ENCODE measurements at places on chromosomes 7 and 10.
A peak's percentile ranks its signal among the peaks of the same experiment; 100 is the strongest.

DNA sequence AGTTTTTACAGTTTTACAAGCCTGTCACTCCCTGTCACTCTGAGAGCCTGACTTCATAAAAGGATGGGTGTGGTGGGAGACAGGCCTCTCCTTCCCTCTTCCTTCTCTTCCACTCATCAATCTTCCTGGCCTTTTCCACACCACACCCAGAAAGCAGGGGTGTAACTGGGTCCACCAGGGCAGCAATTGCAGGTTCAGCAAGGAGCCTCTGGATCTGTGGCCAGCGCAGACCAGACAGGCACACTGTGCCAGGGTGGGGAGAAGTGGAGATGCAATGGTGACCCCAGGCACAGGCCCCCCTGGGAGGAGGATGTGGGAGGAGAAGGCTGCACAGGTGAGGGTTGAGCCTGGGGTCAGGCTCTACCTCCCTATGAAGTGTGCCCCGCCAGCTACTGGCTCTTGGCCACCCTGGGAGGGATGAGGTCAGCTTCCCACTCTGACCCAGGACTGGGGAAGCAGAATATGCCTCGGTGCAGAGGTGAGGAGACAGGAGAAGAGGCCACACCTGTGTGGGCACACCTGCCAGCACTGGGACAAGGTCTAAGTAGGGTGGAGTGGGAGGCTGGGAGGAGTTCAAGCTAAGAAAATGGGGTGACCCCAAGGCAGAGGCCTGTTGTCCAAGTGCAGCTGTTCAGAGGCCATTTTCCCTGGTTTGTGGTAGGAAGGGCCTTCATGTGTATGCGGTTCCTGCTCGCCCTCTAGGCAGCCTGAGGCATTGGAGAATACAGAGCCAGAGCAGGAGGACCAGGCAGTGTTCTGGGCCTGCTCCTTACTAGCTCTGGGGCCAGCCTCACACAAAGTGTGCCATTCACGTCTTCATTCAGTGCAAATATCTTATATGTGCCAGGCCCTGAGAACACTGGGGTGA lies 20.2 kb upstream of the TMEM72 start:
- DNase-seq = no peak

GRCh38 chr7:101941481-101942383 lies 124.3 kb downstream of the CUX1 start:
- peak; percentile 74 for DNase-seq

DNA sequence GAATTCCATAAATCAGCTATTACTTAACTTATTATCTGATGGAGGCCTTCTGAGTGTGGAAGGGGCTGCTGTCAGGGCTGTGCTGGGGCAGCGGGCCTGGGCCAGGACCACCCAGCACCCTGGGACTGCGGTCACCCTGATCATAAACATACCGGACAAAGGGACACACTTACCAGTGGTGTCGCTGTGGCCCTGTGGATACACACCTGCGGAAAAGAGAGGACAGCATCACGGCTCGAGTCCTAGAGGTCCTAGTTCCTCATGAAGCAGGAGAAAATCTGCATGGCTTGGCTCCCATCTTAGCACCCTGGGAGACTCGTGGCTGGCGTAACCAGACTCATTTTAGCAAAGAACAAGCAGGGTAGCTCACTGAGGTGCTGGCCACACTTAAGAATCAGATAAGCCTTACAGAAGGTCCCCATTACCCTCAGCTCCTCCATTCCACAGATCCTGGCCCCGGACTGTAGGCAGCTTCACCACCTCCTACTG lies 17.7 kb downstream of the IL15RA start:
- DNase-seq = no peak

DNA sequence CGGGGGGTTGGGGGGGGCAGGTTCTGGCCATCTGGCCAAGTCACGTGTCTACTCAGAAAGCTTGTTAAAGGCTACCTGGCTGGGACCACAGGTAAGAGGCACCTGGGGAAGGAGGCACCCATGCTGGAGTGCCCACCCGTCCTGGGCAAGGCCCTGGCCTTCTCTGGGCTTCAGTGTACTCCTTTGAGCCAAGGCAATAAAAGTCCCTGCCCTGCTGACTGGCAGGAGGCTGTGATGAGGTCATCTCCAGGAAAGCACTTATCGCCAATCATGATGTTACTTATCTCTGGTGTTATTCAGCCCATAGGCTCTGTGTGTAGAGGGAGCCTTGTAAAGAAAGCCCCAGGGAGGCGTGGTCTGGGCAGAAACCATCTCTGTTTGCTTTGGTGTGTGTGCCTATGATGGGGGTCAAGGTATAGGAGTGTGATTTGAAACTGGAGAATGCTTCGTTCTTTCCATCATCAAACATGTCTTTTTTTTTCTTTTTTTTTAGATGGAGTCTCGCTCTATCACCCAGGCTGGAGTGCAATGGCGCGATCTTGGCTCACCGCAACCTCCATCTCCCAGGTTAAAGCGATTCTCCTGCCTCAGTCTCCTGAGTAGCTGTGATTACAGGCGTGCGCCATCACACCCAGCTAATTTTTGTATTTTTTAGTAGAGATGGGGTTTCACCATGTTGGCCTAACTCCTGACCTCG lies 2.5 kb upstream of the CLDN4 start:
- peak; percentile 25 for DNase-seq

GRCh38 chr7:135416431-135416830 lies 93.5 kb downstream of the CNOT4 start:
- no peak for DNase-seq

DNA sequence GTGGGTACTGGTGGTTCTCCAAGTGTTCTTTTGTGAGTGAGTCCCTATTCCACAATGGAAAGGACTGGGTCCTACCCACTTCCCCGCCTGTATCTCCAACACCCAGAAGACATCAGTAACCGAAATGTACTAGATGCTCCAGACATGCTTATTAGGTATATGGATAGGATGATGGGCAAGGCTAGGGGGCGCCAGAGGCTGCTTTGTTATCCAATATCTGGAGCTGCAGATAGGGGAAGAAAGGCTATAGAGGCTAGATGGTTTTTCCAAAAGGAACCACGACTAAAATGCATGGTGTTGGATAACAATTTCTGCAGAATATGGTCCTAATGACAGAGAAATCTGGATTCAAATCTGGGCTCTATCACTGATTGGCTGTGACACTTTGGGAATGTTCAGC lies 56.2 kb upstream of the TM9SF3 start:
- DNase-seq = peak; percentile 18
